ENCODE measurements at places on chromosomes 1 and 21.

DNA sequence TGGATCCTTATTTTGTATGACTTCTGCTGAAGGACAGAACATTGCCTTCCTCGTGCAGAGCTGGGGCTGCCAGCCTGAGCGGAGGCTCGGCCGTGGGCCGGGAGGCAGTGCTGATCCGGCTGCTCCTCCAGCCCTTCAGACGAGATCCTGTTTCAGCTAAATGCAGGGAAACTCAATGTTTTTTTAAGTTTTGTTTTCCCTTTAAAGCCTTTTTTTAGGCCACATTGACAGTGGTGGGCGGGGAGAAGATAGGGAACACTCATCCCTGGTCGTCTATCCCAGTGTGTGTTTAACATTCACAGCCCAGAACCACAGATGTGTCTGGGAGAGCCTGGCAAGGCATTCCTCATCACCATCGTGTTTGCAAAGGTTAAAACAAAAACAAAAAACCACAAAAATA lies 27.5 kb upstream of the KDM4A start:
- DNase-seq: no peak

- no peak for DNase-seq
Measured at GRCh38 chr1:81547912-81548303, 252.8 kb upstream of the ADGRL2 start.

GRCh38 chr1:56057466-56058405 lies 521.6 kb downstream of the PLPP3 start:
- DNase-seq: no peak

DNA sequence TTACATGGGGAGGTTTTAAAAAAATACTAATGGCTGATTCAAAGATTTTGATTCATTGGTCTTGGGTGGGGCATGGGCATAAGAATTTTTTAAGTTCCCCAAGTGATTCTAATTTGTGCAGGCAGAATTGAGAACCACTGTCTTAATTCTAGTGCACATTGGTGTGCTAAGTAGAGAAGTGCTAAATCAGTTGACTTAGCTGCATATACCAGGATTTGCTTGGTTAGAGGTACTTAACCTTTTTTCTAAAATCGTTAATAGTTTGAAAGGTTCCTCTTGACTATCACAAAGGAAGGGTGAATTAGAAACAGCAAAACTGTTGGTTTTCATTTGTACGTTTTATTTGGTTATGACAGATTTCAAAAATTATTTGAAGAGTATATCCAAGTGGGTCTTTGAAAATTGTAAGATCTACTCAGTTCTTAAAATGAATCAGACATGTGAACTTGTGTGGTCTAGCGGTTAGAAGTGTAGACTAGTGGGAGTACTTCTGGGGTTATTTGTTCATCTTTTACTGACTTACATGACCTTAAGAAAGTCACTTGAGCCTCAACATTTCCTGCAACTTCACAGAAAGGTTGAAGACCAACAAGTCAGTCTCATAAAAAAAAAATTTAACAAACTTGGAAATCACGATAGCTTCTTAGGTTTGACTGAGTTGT lies 66.7 kb downstream of the RPAP2 start:
- DNase-seq: no peak

DNA sequence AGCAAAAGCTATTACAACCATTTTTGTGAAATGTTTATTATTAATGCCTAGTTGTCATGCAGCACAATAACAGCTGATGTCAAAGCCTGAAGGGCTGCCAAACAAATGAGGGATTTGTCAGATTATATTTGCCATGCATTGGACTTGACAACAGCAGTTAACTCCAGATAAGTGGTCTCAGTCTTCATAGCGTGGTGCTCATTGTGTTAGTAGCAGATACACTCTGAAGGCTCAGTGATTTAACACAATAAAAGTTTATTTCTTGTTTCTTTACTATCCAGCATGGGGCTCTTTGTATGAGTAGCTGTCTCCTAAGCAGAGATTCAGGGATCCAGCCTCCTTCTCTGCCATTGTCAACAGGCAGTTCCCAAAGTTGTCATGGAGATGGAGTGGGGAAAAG lies 76.0 kb upstream of the PTGFRN start:
- DNase-seq: no peak

GRCh38 chr21:45454060-45454925 lies 49.3 kb downstream of the COL18A1 start:
- DNase-seq: no peak

GRCh38 chr1:10710489-10710888 lies 86.0 kb downstream of the CASZ1 start:
- DNase-seq: no peak

GRCh38 chr1:241235256-241235897 lies 121.6 kb downstream of the RGS7 start:
- no peak for DNase-seq

DNA sequence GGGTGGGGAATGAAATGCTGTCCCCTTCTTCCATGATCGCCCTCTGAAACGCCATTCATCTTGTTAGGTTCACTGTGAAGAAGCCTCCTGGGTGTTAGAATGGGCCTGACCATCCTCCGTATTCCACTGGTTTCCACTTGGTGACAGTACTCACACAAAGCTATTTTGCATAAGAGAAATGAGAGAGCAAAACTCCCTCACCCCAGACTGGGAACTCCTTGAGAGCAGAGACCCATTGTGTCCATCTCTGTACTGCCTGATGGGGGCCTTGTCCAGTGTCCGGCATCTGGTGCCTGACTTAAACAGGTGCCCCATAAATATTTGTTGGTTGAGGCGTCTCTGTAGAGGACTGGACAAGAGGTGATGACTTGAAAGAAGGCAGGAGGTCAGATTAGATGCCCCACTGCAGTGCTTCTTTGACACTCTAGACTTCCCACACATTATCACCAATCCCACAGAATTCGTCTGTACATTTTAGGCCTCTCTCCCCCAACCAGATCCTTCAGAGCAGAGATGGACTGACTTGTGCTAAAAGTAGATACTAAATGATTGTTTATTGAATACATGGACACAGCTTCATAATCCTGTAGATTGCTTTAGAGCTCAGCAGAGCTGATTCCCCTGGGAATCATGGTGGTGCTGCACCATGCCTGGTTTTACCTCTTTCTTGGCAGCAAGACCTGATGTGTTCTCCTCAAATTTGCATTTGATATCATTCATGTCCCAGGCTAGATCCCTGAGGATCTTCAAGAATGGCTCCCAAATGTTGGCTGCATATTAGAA lies 22.4 kb upstream of the KCNA2 start:
- DNase-seq: no peak

DNA sequence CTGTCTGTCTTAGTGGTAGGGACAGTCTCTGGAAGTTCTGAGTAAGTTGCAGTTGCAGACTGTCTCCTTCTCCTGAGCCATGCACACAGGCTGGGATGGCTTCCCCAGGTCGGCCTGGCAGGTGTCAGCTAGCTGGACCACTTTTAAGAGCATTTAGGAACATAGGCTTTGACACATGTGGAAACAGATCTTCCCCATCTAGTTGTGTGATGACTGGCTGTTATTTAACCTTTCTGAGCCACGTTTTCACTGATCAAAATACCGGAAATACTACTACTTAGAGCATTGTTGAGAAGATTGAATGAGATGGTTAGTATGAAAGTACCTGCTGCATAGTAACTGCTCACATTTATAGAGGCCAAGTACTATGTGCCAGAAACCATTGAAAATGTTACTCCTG lies 6.2 kb upstream of the MAPKAPK2 start:
- no peak for DNase-seq

DNA sequence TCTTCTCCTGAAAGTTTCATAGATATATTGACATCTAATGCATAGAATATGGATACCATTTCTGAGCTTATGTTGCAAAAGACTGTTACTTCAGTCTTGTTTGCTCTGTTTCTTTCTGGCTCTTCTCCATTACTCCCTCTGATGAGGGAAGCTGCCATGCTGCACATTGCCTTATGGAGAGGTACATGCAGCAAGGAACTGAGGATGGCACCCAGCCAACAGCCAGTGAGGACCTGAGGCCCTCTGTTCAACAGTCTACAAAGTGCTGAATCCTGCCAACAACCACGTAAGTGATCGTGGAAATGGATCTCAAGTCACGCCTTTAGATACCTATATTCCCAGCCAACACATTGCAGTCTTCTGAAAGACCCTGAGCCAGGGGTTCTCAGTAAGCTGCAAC lies 66.6 kb upstream of the ADAMTS5 start:
- DNase-seq: no peak

DNA sequence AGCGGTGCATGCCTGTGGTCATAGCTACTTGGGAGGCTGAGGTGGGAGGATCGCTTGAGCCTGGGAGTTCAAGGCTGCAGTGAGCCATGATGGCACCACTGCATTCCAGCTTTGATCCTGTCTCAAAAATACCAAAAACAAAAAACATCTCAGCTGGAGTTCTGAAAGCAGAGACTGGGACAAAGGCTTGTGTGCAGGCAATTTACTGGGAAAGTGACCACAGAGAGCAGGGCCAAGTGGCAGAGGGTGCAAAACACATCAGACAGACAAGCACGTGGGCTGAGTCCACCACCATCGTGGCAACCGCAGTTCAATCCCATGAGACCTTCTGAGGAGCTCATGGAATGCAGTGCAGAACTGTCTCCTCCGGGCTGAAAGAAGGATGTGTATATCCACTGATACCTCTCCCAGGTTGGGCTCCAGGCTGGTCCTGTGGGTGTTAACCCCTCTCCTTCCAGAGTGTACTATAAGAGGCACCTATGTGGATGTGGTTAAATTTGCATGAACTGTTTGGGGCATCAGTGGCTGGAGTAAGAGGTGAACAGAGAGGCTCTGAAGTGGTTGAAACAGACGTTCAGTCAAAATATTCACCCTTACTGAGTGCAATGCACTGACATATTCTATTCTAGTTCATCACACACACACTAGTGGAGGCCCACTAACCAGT lies 10.8 kb downstream of the PIGP start:
- no peak for DNase-seq

DNA sequence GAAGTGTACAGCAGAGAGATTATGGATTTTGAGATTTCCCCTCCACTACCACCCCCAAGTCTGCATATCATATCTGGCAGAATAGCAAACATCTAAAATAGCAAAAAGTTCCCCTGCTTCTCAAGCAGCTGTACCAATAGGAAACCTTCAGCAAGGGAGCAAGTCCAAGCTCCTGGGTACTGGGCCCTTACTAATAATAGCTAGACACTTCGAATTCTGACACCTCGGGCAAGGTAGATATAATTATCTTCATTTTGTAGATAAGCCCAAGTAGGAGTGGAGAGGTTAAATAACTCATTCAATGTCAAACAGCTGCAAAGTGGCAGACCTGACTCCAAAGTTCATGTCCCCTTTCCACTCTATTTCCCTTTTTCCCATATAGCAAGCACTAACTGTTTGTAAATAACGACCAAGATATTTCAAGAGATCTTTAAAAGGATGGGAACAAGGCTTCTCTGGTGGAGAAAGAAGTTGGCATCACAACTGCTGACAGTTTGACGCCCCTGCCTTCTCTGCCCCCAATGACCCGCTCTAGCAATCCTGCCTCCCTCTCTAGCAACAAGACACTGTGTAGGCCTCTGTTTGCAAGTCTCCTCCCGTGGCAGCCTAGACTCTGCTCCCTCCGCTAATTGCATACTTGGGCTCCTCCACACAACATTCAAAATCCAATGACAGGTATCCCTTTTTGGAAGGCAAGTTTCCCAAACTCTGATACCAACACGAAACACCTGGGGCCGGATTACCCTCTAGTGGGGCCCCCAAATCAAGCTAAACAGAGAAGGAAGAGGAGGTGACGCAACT lies 18.7 kb upstream of the ADAR start:
- DNase-seq: no peak

- no peak for DNase-seq
Measured at GRCh38 chr1:166740668-166741276, 98.5 kb upstream of the POGK start.

- no peak for DNase-seq
Measured at GRCh38 chr1:152880316-152880715, 2.2 kb downstream of the SMCP start.

GRCh38 chr1:15312626-15313411 lies 65.8 kb downstream of the FHAD1 start:
- no peak for DNase-seq

GRCh38 chr1:239913141-239913585 lies 178.5 kb upstream of the FMN2 start:
- no peak for DNase-seq

DNA sequence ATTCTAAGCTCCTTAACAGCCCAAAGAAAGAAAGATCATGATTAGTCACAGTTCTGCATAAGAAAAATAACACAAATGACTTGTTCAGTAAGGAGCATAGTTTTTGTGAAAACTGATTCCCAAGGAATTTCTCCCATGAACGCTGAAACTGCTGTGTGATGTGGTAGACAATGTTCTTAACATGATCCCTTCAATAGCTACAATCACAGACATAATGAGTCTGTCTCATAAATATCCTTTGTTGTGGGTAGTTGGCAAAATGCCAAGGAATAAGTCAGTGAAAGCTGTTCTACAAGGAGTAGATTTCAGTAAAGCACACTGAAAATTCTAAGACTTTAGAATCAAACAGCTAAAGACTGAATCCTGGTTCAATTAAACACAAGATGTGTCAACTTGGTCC lies 404.8 kb downstream of the HLX start:
- DNase-seq: no peak

DNA sequence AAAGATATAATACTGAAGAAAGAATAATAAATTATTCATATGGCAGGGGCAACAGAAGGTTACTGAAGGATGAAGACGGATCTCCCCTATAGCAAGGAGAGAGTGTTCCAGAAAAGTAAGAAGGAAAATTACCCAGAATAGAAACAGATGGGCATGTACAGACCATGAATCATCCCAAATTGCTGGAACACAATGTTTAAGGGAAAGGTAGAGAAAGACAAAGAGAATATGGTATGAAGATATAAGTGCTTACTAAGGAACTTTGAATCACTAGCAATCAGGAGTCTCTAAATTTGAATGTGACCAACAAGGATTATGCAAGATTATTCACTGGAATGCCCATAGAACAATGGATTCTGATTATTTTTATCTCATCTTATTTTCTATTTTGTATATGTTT lies 375.4 kb downstream of the COL11A1 start:
- DNase-seq: no peak

DNA sequence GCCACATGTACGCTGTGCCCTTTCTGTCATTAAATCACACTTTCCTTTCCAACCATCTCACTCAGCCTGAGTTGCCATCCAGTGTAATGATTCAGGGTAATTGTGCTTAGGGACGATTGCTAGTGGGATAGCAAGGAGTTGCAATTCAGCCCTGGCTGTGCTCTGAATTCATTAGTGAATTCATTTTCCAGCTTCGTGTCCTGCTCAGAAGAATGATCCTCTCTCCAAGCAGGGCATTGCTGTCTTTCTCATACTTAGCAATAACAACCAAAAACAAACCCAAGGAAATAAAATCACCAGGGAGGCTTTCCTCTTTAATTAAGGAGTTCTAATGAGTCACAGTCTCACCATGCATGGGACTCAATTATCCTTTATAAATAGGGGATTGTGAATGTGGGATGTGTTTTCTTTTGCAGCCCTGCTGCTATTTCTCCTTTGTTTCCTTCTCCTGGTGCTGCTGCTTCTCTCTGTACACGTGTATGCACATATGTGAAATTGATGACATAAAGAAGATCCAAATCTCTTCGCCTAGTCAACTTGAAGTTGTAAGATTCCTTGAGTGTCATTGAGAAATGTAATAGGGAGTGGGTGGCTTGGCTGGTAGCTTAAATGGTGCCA lies 167.0 kb downstream of the TSEN15 start:
- no peak for DNase-seq

Data from esophagus squamous epithelium (tissue), 5 donors.